ENCODE measurements at places on chromosomes 1 and 21. TPM values are rescaled to one million over a fixed set of nuclear protein-coding genes. Genes with fewer than 3 reads are reported as not detected.

The POLR3GL gene
- 19.2 TPM for total RNA-seq

The TMEM59 gene
- 200 TPM for total RNA-seq

The HSD3B1 gene
- not detected for total RNA-seq

The TMIGD3 gene
- not detected for total RNA-seq

The CRABP2 gene
- 8.1 TPM for total RNA-seq

The SHISAL2A gene
- not detected for total RNA-seq

The KIF2C gene
- 4.8 TPM for total RNA-seq

The S100A12 gene
- total RNA-seq = not detected

The KIAA0040 gene
- total RNA-seq = 0.19 TPM

The LRRC3 gene
- 0.85 TPM for total RNA-seq

The CD52 gene
- not detected for total RNA-seq

The CELA2A gene
- 0.28 TPM for total RNA-seq

The FUBP1 gene
- 76.7 TPM for total RNA-seq

The FAAH gene
- total RNA-seq = 2.0 TPM

The CFAP141 gene
- total RNA-seq = not detected

The LIN28A gene
- total RNA-seq = not detected

The LCE1A gene
- not detected for total RNA-seq

The COL6A1 gene
- total RNA-seq = 1,625 TPM

The EFNA1 gene
- 1.4 TPM for total RNA-seq

The GPR25 gene
- total RNA-seq = not detected

The PKP1 gene
- 0.19 TPM for total RNA-seq

The BSND gene
- not detected for total RNA-seq

The CD48 gene
- total RNA-seq = not detected

The DPYD gene
- 67.1 TPM for total RNA-seq

The AADACL4 gene
- not detected for total RNA-seq

The LRRIQ3 gene
- total RNA-seq = 1.4 TPM

The GLMN gene
- total RNA-seq = 11.9 TPM

The RGS13 gene
- total RNA-seq = not detected

The DMRTA2 gene
- not detected for total RNA-seq

The HFM1 gene
- 0.28 TPM for total RNA-seq

The CELSR2 gene
- 2.5 TPM for total RNA-seq

The ATP6V1G3 gene
- total RNA-seq = not detected

The SLAMF1 gene
- total RNA-seq = not detected

The KAZN gene
- 3.4 TPM for total RNA-seq

The OR2T29 gene
- not detected for total RNA-seq

The CTSE gene
- total RNA-seq = not detected

The FNBP1L gene
- 22.0 TPM for total RNA-seq

The PLD5 gene
- not detected for total RNA-seq

The PLA2G5 gene
- 0.56 TPM for total RNA-seq

The S100A16 gene
- 126 TPM for total RNA-seq

The TCHHL1 gene
- total RNA-seq = not detected

The TMPRSS15 gene
- total RNA-seq = not detected

The SPRR2E gene
- not detected for total RNA-seq

The B4GALT3 gene
- 27.9 TPM for total RNA-seq
